ENCODE measurements at places on chromosomes 3 and 15. TPM values are rescaled to one million over a fixed set of nuclear protein-coding genes. Genes with fewer than 3 reads are reported as not detected.

TMEM108 gene
- total RNA-seq, result 5.0 TPM

RBMS3 gene
- total RNA-seq, result 36.3 TPM

NR1D2 gene
- total RNA-seq, result 45.6 TPM

IL5RA gene
- 0.17 TPM for total RNA-seq

MKRN2OS gene
- total RNA-seq, result 0.38 TPM

SNTN gene
- total RNA-seq, result 0.38 TPM

RBM6 gene
- total RNA-seq, result 62.9 TPM

HACD2 gene
- total RNA-seq, result 18.7 TPM

CPNE4 gene
- total RNA-seq, result 3.2 TPM

CDCP1 gene
- 0.31 TPM for total RNA-seq

DNA sequence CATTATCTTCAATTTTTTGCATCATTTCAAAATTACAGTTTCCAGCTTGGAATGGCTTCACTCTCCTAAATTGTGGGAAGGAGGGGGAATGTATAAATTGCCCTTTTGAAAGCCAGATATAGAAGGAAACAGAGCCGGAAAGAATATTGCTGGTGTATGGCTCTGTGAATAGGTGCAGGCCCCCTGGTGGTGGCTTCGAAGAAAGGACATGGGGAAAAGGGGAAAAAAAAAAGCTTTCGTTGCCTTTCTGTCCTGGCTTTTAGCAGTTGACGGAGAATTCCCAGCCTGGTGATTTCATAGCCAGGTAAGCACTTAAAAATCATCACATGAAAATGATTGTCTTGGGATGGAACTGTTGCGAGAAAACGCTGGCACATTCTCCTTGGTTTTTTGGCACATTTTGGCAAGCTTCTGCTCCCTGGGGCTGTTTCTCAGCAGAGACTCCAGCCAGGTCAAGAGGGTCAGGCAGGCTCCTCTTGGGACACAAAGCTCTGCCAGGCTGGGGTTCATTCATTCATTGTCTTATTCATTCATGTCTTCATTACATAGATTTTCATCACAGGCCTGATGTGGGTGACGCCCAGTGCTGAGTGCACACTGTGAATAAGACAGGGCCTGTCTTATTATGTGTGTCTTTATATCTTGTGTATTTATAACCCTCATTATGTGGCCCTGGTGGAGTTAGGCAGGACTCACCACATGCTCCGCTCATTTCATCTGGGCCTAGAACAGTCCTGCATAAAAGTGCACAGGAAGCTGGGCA is 300.0 kb upstream of the TPM1 start:
- peak; percentile 88 for ATAC-seq

DNA sequence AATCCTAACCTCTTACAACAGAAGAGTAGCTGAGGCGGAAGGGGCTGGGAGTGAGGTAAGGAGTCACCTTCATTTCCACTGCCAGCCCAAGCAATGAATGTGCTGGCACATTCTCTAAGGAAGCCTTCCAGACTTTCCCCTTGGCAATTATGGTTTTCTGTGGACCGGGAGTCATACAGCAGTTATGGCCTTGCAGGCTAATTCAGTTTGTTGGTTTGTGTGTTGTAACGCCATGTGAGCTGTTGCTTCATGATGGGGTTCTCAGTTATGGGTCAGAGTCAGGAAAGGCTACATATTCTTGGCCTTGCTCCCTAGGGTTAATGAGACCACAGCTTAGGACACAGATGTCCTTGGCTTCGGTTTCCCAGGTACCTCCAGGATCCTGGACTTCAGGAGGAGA is 137.0 kb downstream of the ADAMTS17 start:
- ATAC-seq, result no peak

DNA sequence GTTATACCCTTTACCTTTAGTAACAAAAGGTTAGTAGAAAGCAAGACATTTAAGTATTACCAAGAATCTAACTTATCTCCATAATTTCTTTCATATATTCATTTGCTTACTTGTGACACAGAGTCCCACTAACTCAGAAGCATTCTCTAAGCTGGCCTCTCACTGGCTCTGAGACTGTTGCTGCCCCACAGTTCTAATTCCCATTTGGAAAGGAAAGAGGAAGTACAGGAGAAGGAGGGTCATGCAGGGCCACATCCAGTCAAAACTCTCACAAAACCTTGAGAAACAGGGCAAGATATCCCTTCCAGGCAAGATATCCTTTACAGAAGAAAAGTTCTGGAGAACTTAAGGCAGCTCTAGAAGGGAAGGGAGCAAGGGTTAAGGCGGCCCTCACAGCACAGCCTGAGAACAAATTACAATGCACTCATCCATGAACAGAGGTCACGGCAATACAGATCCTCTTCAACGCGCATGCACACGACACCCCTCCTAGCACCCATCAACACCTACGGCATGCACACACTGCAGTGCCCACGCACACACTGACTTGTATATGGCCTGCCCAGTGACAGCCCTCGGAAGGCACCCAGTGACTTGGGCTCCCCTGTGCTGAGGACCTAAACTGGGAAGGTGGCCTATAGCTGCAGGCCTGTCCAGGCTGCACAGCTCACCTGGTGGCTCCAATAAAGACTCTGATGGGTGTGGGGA is 13.0 kb upstream of the MYO5C start:
- ATAC-seq, result no peak

- peak; percentile 2 for ATAC-seq
Observed at GRCh38 chr15:74616366-74616939, 817 bp downstream of the CLK3 start.

DNA sequence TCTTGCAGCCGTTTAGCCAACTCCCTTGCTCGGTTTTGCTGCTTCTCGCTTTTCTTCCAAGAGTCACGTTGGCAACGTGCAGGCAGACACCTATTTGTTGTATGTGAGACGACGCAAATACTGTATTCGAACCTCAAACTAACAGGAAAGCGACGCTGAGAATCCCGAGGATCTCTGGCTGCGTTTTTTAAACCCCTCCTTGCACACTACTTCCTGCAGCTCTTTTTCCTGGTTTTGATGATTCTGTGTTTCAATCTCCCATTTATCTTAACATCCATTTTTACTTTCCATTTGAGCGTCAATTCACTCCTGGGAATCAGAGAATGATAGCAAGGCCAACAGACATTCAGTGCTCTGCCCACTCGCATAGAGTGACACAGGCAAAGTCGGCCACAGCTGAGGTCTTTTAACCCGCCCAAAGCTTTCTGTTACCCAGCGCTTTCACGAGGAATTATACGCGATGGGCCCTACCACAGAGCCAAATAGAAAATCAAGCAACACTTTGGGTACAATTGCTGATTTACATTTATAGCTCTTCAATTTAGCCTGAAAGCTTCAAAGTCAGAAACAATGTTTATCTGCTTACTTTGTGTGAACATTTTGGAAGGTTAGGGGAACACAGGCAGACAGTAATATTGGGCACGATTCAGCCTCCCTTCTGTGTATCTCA is 1.6 kb upstream of the ANXA2 start:
- ATAC-seq, result no peak

DNA sequence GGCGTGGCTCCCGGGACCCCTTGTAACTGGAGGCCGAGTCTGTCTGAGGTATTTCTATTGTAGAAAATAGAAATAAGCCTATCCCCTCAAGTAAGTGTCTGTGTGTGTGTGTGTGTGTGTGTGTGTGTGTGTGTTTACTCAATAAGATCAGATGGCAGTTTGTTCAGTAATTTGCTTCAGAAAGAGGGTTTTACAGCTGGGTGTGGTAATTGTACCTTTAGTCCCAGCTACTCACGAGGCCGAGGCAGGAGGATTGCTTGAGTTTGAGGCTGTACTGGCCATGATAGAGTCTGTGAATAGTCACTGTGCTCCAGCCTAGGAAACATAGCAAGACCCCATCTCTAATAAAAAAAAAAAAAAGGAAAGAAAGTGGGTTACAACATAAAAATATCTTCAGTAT is 8.7 kb downstream of the SPINT1 start:
- no peak for ATAC-seq

DNA sequence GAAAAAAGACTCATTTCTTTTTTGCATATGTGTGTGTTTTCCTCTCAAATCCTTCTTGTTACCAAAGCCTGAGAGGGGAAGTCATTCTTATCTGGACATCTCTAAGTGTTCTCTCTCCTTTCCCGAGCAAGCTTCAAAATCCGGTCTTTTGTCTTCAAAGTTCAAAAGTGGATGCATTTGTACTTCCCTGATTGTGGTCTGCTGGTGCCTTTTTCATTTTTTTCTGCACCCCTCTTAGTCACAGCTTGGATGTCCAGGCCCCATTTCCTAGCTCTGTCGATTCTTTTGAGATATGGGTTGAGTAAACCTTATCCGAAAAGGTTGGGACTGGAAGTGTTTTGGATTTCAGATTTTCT is 34.8 kb downstream of the EHD4 start:
- ATAC-seq, result no peak

GRCh38 chr3:167397826-167398225 is 17.7 kb upstream of the ZBBX start:
- ATAC-seq, result no peak

DNA sequence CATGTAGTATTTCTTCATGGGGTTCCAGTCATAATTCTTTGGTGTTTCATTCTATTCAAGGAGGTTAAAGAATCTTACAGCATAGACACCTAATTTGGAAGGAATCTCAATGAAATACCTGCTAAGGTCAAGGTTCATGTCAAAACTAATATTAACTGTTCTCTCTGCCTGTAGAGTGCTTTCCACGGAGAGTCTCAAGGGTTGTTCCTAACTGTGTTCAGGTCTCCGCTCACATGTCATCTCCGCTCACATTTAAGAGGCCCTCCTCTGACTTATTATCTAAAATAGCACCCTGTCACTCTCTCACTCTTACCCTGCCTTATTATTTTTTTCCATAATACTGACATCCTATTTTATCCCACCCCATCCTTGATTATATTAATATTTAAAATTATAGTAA is 239.9 kb downstream of the RBMS3 start:
- ATAC-seq, result no peak

- no peak for ATAC-seq
Observed at GRCh38 chr15:57017024-57017423, 98.6 kb downstream of the TCF12 start.

DNA sequence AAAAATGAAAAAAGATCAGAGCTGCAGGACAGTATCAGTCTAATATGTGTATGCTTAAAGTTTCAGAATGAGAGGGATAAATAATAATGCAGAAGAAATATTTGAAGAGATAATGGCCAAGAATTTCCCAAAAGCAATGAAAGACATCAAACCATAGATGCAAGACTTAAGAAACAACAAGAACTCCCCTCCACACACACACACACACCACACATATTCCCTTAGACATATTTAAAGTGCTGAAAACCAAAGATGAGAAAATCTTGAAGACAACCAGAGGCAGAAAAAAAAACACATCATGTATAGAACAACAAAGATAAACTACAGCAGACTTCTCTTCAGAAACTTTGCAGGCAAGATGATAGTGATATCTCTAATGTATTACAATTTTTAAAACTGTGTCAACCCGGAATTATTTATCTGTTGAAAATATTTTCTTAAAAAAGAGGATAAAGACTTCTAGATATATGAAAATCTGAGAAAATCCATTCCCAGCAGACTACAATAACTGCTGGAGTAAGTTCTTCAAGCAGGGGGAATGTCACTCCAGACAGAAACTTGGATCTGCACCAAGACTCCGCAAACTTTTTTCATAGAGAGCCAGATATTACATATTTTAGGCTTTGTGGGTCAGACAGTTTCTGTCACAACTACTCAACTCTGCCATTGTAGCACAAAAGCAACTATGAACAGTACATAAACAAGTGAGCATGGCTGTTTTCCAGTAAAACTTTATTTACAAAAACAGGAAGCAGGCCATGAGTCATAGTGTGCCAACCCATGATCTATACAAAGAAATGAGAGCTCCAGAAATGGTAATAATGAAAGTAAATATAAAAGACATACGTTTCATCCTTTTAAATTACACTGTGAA is 223.4 kb upstream of the CGNL1 start:
- no peak for ATAC-seq

GRCh38 chr3:13783476-13783875 is 96.4 kb downstream of the WNT7A start:
- ATAC-seq, result no peak

DNA sequence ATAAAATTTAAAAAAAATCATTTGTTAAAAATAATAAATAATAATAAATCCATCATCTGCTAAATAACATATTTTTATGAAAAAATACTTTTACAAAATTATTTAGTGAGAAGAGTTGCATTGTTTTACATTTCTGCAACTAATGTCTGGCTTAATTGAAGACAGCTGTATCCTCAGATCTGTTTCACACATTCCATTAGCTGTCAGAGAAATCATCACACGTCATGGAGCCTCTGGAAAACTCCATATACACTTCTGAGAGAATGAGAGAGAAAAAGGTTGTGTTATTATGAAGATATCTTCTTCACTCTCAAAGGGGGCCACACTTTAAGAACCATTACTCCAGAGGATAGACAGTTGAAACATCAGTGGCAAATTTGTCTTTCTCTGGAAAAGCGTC is 40.8 kb downstream of the CMSS1 start:
- no peak for ATAC-seq
